ENCODE measurements at places on chromosomes 7 and 10.

GRCh38 chr7:157564517-157565177 lies 227.8 kb downstream of the DNAJB6 start:
- peak; percentile 49 for DNase-seq

GRCh38 chr7:155401884-155402283 lies 56.0 kb upstream of the EN2 start:
- DNase-seq: no peak

DNA sequence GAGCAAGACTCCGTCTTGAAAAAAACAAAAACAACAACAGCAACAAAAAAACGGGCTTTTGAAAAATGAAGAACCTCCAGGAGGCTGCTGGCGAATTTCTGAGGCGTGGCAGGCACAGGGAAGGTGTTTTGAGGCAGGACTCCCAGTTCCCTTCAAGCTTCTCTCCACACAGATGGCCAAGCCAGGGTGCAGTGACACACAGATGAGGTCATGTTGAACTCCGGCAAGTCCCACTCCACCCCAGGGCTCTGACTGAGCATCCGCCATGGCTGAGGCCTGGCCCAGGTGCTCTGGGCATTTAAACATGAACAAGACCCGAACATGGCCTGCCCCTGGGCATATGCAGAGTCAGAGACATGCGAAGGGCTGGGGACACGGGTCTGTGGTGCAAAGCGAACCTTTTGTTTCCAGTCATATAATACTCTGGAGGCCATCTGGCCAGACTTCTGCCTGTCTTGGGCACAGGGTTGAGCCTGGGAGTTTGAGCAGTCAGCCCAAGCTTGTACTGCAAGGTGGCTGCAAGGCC lies 514.6 kb upstream of the FOXK1 start:
- no peak for DNase-seq

- no peak for DNase-seq
These were observed 118.4 kb upstream of the TCERG1L start for GRCh38 chr10:131429942-131430341.

DNA sequence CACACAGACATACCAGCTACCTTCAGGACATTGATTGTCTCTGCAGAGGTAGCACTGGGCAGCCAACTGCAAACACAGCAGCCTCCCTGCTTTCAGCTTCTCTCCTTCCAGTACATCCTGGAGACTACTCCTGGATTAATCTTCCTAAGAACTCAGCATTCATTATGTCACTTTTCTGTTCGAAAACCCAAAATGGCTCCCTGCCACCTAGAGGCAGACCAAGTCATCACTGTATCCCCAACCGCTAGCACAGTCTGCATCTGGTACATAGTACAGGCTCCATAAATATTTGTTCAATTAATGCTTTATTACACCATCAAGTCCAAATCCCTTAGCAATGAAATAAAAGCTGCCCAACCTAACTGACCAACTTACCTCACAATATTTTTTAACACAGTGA lies 5.0 kb upstream of the SEC31B start:
- DNase-seq: no peak

GRCh38 chr7:24962418-24962962 lies 17.5 kb downstream of the OSBPL3 start:
- no peak for DNase-seq

- DNase-seq: no peak
These were observed 583.5 kb downstream of the CNTNAP2 start for GRCh38 chr7:146700015-146700560.

- no peak for DNase-seq
These were observed 511.1 kb downstream of the ZNF37A start for GRCh38 chr10:38605153-38605661.

- no peak for DNase-seq
These were observed 29.7 kb upstream of the DNAJB6 start for GRCh38 chr7:157306846-157307838.

- no peak for DNase-seq
These were observed 392.9 kb downstream of the KCNMA1 start for GRCh38 chr10:77244746-77245145.

- peak; percentile 20 for DNase-seq
These were observed 241.0 kb downstream of the WDR11 start for GRCh38 chr10:121091961-121092719.

GRCh38 chr10:6498771-6499170 lies 81.3 kb downstream of the PRKCQ start:
- DNase-seq: no peak

DNA sequence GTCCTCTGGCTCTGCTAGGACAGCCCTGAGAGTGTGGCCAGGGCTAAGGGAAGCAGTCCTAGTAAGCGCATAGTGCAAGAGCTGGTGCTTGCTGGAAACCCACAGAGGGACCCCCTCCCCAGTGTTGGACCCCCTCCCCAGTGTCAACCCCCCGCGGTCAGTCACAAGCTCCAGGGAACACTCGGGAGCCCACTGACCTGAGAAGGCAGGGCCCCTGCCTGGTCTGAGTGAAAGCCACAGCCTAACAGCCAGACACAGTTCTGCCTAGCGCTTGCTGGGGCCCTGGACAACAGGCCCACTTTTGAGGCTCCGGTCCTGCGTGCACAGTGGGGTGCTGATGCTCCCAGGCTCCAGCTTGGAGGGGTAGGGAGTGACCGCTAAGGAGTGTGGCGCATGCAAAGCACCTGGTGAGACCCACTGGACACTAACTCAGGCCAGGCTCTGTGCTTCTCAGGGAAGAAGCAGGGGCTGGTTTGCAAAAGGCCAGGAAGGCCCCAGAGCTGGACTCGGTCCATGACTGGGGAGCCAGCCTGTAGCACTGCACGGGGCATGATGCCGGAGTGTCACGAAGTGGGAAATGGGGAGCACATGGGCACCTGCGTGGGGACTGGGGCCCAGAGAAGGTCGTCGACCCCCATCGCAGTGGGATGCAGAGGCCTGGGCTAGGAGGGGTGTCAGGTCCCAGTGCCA lies 175.8 kb upstream of the PPP2R2D start:
- no peak for DNase-seq

- no peak for DNase-seq
These were observed 10.0 kb downstream of the LOXL4 start for GRCh38 chr10:98257961-98258360.

DNA sequence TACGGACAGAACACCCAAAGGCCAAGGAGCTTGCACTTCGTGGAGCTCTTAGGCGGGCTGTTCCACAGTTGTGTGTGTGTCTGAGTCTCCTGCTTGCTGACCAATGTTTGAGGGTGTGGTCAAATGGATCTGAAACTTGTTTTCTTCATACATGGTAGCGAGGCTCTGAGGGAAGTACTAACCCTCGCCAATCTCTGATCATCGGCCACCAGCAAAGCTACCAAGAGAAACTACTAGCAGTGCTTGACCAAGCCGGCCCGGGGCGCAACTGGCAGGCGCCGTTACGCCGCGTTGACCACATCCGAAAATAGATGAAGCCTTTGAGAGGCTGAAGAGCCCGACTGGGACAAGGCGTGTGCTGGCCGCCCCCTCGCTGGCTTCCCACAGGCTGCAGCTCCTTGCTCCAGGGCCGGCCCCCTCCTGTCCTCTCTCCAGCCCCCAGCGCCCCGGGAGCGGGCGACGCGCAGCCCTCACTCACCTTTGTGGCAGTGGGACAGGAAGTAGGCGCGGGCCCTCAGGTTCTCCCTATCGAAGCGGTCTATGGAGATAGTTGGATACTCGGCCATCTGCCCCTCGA lies 384 bp downstream of the DCLRE1C start:
- peak; percentile 81 for DNase-seq

- peak; percentile 96 for DNase-seq
These were observed 73.8 kb downstream of the IQUB start for GRCh38 chr7:123460616-123461015.

DNA sequence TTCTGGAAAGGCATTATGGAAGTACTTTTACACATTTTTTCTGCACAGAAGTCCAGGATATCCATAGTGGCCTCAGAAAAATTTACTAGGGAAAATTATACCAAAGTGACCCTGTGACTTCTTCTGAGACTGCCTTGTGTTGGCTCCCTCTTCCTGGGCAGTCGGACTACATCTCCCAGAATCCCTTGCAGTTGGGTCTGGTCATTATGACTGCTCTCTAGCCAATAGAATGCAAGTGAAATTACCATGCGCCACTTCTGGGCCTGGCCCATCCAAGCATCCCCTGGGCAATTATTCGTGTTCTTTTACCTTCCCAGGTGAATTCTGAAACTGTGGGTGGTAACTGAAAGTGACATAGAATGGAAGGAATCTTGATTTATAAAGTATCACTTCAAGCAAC lies 430.9 kb downstream of the ACTR3B start:
- no peak for DNase-seq

DNA sequence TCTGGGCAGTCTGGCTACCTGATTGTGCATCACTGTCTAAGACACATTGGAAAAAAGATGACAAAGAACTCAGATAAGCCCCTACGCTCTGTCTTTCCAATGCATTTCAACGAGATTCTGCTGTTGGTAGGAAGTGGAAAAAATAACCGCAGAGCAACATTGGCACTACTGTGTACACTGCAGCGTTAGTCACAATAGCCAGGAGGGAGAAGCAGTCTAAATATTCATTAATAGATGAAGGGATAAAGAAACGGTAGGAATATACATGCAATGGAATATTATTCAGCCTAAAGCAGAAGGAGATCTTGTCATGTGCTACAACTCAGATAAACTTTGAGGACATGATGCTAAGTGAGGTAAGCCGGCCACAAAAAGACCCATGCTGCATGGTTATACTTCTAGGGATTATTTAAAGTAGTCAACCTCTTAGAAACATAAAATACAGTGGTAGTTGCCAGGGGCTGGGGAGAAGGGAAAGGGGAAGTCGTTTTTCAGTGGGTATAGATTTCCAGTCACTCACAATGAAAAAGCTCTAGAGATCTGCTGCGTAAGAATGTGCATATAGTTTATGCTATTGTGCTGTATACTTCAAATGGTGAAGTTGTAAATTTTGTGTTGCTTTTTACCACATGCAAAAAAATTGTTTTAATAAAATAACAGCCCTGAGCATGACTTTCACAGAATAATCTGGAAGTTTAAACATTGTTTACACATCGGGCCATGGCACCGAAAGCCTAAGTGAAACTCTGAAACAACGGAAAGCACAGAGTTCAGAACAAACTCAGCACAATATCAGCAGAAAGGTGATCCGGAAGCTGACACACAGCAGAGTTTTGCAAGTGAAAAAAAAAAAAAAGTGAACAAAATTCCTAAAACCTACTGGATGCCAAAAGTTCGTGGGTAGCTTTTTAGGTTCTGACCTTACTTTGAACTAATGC lies 40.1 kb downstream of the ELMO1 start:
- no peak for DNase-seq

DNA sequence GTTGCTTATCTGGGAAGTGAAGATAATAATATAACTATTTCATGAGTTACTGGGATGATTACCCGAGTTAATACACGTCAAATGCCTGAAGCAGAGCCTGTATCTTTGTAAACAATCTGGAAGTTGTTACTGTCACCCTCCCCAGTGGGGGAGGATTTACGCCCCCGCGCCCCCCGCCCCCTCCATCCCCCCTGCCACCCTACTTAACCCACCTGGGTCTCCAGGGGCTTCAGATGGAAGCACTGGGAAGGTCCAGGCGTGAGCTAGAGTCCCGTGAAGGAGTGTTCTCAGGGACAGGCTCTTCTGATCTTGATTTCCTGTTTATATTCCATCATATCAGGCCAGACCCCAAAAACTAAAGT lies 691 bp upstream of the PPA1 start:
- no peak for DNase-seq

DNA sequence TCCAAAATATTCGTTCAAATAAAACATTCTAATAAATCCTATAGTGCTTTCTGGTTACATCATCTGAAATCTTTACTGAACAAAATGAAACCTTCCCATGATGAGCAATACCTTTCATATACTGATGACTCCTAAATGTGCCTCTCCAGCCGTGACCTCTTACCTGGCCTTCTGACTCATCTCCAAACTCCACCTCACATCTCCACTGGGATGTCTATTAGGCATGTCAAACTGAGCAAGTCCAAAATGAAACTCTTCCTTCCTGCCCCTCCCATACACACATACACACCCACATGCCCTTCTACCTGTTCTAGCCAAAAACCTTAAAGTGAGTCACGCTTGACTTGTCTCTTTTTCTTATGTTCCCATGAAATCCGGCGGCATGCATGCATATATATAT lies 22.9 kb downstream of the GSAP start:
- peak; percentile 53 for DNase-seq

DNA sequence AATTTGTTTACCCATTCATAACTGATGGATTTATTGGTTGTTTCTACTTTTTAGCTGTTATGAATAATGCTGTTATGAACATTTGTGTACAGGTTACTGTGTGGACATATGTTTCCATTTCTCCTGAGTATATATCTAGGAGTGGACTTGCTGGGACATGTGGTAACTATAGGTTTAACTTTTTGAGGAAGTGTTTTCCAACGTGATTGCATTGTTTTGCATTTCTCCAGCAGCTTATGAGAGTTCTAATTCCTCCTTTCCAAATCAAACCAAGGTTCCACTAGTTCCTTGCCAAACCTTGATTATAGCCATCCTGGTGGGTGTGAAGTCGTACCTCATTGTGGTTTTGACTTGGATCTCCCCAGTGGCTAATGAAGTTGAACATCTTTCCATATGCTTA lies 2.6 kb upstream of the PRF1 start:
- DNase-seq: no peak

DNA sequence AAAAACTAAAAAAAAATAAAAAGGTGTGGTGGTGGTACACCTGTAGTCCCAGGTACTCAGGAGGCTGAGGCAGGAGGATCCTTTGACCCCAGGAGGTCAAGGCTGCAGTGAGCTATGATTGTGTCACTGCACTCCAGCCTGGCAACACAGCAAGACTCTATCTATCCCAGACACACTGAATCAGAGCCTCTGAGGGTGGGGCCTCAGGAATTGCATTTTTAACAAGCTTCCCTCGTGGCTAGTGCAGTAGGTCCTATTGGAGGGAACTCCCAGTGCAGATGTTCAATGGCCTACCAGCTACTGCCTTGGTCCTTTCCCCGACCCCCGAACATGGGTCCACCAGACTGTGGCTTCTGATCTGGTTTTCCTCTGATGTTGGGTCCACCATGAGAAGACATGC lies 14.9 kb downstream of the STRA8 start:
- no peak for DNase-seq

- DNase-seq: no peak
These were observed 544.4 kb downstream of the DNAJB6 start for GRCh38 chr7:157881048-157881771.

DNA sequence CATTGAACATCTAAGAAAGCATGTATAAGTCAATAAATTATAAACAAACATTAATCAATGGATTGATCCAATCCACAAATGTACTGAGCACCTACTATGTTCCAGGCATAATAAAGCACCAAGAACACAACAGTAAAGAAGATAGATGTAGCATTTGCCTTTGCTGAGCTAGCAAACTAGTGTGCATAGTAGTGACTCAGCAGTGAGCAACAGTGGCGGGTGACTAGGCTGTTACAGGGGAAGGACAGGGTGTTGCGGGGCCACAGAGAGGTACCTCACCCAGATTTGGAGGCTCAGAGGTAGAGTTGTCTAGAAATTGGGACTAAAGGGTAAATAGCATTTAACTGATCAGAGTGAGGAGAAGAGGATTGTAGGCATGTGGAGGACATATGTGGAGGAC lies 83.6 kb downstream of the NXPH1 start:
- no peak for DNase-seq

- DNase-seq: peak; percentile 67
These were observed 9.6 kb downstream of the TRIM56 start for GRCh38 chr7:101094791-101095375.
